ENCODE measurements at places on chromosomes 12 and 14.

- DNase-seq, result peak; percentile 92
Observed at GRCh38 chr12:4030929-4031702, 157.9 kb upstream of the PARP11 start.

DNA sequence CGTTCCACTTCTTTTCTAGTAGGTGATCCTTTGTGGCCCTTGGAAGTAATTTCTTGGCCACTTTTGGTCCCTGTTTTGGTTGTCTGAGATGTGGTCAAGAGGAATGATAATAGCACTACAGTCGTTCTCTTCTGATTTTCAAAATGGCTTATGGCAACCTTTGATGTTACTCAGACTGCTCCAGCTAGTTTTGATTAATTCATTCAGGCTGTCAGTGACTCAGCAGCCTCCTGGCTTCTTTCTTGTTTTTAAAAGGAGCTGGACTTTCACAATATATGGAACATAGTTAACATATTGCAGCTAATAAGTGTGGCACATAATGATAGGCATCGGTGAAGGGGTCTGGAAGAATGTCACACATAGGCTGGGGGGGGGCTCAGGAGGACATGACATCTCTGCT is 47.3 kb downstream of the WDR20 start:
- no peak for DNase-seq

DNA sequence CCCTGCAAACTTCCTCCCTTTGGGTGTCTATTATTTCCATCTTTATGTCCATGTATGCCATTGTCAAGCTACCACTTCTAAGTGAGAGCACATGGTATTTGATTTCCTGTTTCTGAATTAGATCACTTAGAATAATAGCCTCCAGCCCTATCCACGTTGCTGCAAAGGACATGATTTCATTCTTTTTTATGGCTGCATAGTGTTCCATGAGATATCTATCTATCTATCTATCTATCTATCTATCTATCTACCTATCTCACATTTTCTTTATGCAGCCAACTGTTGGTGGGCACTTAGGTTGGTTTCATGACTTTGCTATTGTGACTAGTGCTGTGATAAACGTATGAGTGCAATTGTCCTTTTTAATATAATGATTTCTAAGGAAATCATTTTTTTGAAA is 11.2 kb upstream of the MRPL42 start:
- DNase-seq, result no peak

DNA sequence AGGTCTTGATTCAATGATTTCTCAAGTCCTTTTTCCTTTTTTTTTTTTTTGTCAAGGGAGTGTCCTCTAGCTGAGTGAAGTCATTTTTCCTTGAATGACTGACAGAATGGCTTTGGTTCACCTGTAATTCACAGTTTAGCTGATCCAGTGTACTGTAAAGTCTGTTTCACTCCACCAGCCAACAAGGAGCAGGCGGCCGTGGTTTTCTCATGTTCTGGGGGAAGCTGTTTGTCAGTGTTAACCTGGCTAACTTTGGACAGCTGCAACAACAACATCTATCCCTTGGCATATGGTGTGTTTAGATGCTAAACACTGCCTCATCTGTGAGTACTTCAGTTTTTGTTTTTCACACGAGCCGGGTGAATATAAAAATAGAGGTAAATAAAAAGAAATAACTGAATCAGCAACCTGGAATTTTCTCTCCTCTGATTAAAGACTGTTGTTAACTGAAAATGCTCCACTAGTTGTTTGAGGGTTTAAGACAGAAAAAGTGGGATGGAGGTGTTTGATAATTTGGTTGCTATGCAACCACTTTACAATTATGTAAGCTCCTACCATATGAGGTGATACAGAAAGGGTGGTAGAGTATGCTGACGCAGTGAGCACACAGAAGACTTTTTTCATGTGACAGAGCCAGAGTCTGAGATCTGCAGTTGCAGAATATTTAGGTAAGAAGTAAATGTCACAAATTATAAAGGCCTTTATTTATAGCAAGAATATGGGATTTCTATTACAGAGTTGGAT is 50.3 kb upstream of the SLC2A13 start:
- DNase-seq, result no peak

GRCh38 chr12:128982933-128983332 is 129.7 kb downstream of the GLT1D1 start:
- DNase-seq, result no peak

- no peak for DNase-seq
Observed at GRCh38 chr12:22282283-22282682, 52.2 kb downstream of the ST8SIA1 start.
